IPS DF 19.7 (cell line): ENCODE measurements at places on chromosomes 7 and 10.

GRCh38 chr7:22574754-22575520 is 74.9 kb upstream of the STEAP1B start:
- DNase-seq: no peak

DNA sequence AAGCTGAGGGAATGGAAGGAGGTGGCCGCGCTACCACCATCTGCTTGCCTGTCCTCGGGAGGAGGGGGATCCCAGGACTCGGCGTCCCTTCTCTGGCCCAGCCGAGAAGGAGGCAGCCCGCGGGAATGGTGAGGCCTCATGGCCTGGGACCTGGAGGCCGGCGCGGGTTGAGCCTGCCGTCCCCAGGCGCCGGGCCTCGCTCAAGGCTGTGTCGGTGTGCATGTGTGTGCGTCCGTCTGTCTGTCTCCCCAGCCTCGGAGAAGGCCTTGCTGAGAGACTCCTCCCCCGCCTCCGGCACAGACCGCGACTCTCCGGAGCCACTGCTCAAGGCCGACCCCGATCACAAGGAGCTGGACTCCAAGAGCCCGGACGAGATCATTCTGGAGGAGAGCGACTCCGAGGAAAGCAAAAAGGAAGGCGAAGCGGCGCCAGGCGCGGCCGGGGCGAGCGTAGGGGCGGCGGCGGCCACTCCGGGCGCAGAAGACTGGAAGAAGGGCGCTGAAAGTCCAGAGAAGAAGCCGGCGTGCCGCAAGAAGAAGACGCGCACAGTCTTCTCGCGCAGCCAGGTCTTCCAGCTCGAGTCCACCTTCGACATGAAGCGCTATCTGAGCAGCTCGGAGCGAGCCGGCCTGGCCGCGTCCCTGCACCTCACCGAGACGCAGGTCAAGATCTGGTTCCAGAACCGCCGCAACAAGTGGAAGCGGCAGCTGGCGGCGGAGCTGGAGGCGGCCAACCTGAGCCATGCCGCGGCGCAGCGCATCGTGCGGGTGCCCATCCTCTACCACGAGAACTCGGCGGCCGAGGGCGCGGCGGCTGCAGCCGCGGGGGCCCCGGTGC is 1.3 kb downstream of the HMX3 start:
- no peak for DNase-seq

DNA sequence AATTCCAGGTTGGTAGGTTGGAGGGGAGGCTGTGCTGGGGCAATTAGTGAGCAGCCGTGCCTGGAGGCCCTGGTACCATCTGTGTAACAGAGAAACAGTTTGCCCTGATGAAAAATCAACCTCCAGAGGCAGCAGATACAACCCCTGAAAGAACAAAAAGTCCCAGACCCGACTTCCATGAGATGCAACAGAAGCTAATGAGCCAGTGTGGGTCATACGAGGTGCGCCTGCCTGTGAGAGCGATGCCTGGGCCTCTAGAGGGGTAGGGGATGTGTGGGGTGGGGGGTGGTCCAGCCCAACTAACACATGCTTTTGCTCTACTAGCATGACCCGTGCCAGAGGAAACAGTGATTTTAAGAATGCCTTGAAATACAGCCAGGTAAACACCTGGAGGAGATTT is 39.3 kb downstream of the CELF2 start:
- DNase-seq: no peak

DNA sequence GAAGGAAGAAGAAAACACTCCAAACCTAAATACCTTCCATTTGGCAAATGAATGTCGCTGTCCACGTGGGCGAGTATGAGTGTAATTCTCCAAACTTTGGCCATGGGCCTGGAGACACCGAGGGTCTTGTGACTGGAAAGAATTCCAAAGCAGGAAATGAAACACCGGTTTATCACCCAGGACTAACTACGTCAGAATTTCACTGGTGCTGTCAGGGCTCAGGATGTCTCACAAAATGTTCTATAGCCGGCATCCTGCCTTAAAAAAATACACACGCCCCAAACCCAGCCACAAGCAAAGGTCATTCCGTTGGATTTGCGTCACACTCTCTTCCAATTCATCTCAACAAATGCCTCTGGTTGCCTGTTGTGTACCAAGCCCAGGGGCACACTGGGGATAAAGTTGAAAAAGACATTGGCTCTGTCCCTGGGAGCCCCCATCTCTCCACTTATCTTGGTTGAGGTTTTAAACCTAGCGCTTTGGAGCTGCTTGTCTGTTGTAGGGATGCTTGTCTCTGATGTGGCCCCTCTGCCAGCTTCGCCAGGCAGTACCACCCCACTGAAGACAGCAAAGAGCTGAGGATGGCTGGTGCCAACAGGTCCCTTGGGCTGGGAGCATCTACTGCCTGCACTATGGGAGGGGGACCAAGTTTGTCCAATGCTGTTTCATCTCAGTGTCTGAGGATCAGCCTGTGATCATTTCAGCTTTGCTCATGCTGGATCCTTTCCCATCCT is 31.2 kb downstream of the GSTO2 start:
- DNase-seq: no peak

- DNase-seq: no peak
Measured at GRCh38 chr7:8201846-8202441, 60.0 kb downstream of the ICA1 start.

DNA sequence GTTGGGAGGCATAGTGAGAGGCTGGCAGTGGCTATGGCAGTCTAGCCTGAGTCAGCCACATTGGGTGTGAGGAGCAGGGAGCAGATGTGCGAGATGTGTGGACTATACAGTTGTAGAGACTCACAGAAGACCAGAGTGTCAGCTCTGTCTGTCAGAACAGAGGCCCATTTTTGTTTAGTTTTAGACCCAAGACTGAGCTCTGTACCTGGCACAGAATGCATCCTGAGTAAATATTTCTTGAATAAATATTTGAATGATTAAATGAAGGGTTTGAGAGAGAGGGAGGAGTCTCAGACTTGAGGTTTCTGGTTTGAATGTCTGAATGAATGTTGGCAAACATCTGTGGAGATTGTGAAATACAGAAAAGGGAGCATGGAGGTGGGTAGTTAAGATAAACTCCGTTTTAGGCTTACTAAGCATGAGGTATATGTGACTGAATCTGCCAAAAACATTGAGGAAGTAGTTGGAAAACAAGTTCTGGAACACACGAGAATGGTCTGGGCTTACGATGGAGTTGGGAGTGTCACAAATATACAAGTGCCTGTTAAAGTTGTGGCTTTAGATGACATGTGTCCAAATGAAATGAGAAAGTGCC is 3.6 kb downstream of the SEC23IP start:
- no peak for DNase-seq

DNA sequence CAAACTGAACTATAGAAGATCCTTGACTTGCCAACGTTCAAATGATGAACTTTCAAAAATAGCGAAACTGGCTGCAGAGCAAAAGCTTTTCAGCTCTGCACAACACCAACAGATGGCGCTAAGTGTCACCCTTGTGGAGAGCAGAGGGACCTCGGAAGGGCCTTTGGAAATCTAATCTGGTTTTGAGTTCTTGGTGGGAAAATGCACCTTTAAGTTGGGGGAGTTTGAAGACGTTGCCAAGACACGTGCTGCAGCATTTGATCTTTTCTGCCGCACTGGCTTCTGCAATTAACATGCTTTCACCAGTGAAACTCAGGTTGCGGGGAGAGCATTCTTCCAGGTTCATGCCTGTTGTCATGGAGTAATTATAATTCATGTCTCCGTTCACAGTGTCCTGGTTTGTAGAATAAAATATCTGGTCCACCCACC is 26.3 kb upstream of the WDR11 start:
- DNase-seq: no peak

DNA sequence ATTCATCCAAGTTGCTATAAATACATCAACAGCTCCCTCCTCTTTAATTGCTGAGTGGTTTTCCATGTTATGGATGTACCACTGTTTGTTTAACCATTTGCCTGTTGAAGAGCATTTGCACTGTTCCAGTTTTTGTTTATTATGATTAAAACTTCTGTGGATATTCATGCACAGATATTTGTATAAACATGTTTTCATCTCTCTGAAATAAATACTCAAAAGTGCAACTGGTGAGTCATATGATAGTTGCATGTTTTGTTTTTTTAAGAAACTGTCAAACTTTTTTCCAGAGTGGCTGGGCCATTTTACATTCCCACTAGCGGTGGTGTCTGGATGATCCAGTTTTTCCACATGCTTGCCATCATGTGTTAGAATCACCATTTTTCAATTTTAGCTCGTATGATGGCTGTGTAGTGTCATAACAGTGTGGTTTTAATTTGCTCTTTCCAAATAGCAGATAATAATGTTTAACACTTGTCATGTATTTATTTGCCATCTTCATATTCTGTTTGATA is 33.6 kb downstream of the MEOX2 start:
- DNase-seq: no peak

DNA sequence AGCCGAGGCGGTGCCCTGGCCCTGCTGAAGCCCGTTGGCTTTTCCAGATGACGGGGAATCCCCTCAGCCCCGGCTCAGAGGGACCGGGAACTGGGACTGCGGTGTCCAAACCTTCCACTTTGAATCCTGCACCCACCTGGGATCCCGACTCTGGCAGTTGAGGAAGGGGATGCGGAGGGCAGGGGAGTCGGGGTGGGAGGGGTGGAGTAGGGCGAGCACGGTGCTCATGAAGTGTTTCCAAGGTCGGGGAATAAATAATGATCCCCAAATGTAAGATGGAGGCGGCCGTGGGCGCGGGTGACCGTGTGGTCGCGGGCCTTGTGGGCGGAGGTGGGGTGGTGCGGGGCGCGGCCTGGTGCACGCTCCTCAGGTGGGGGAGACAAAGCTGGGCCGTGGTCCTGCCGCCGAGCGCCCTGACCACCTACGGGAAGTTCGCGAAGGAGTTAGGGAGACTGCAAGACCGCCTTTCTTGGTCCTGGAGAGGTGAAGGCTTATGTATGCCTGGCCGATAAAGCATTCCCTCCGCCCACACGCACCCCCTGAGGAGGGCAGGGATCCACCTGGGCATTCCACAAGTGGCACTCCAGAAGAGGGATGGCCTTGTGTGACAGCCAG is 1.4 kb downstream of the MTURN start:
- no peak for DNase-seq

- DNase-seq: no peak
Measured at GRCh38 chr10:96365571-96365970, 6.8 kb upstream of the OPALIN start.

DNA sequence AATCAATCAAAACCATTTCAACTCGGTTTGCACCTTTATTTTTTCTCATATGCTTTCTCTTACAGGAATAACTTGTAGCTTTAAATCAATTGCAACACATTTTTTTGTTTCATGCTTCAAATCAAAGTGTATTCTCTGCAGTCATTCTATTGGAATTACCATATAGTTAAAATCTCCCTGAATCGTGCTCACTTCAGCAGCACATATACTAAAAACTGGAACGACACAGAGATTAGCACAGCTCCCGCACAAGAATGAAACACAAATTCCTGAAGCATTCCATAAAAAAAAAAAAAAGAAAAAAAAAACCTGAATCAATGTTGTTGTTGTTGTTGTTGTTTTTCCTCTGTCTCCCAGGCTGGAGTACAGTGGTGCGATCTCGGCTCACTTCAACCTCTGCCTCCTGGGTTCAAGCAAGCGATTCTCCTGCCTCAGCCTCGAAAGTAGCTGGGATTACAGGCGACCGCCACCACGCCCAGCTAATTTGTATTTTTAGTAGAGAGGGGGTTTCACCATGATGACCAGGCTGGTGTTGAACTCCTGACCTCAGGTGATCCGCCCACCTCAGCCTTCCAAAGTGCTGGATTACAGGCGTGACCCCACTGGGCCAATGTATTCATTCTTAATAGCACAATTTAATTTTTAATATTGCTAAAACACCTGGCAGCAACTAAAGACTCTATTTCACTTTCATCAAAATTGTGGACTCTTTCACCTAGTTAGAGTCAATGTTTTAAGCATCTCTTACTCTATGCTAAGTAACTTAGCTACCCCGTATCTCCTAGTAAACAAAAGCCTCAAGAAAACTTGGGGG is 26.3 kb downstream of the ANKRD61 start:
- no peak for DNase-seq

DNA sequence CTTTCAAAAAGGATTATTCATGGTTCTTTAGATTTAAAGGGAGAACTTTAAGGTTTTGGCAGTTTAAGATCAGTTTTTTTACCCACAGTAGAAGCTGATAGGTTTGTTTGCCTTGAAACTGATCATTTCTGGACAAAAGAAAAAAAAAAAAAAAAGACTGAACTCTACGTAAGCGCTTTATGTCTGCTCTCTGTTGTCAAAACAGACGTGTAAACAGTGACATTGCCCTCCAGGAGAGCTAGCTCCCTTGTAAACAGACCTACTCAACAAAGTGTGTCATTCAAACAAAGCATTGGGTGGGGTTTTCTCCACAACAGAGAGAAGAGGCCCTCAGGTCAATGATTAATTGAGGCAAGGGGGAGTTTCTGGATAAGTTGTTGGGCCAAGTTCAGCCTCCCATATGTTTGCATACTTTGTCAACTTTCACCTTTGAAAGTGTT is 568.1 kb upstream of the LRRN3 start:
- no peak for DNase-seq

DNA sequence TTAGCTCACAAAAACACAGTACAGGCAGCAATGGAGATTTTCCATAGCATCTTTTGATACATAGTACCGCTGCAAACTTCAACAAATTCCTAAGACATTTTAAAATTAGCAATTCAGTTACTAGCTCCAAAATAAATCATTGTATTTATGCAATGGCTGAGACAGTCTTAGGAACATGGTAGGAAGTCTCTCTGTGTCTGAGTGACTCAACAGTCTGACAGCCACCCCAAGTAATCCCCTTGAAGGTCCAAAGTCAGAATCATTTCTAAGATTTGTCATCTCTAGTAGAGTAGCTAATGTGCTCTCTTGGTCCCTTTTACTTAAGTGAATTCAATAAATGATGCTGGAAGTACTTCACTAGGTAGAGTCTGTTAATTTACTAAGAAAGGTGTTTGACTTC is 93.8 kb upstream of the NOBOX start:
- no peak for DNase-seq

GRCh38 chr10:98720551-98720950 is 273.8 kb upstream of the HPS1 start:
- no peak for DNase-seq

GRCh38 chr10:83533290-83533689 is 606.0 kb upstream of the GHITM start:
- no peak for DNase-seq

DNA sequence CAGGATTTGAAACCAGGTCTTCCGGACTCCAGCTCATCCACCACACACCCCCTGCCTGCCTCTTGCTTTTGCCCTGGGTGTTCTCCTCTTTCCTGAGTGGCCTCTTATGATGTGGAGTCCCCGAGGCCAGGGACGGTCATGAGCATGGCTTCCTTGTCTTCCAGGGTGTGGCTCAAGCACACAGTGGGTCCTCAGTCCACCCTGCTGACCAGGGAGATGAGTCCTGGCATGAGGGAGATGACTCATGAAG is 32.8 kb downstream of the DNAJB12 start:
- no peak for DNase-seq

DNA sequence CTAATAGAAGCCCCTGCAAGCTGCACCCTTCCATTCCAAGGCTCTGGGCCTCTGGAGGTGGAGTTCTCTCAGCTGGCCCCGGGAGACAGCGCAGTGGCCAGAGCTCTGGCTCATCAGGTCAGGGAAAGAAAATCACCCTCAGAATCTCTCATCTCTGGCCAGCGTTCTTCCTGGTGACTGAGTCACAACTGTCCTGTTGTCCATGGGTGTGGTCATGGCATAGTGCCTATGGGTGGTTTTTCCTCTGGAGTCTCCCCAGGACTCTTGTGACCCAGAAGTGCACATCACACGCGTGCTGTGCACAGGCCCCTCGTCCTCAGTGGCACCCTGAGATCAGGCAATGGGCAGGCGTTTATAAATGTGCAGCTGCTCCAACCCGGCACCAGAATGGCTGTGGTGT is 27.4 kb upstream of the FXYD4 start:
- DNase-seq: no peak

GRCh38 chr10:86734207-86734988 is 22.0 kb upstream of the BMPR1A start:
- DNase-seq: no peak
